ENCODE measurements at places on chromosomes 13 and 19.

- DNase-seq = peak; percentile 74
Observed at GRCh38 chr19:32041681-32042292, 303.6 kb upstream of the ZNF507 start.

GRCh38 chr13:24161010-24161775, 673 bp downstream of the SPATA13 start:
- no peak for DNase-seq

- peak; percentile 87 for DNase-seq
Observed at GRCh38 chr19:6519289-6519688, 11.5 kb upstream of the TNFSF9 start.

DNA sequence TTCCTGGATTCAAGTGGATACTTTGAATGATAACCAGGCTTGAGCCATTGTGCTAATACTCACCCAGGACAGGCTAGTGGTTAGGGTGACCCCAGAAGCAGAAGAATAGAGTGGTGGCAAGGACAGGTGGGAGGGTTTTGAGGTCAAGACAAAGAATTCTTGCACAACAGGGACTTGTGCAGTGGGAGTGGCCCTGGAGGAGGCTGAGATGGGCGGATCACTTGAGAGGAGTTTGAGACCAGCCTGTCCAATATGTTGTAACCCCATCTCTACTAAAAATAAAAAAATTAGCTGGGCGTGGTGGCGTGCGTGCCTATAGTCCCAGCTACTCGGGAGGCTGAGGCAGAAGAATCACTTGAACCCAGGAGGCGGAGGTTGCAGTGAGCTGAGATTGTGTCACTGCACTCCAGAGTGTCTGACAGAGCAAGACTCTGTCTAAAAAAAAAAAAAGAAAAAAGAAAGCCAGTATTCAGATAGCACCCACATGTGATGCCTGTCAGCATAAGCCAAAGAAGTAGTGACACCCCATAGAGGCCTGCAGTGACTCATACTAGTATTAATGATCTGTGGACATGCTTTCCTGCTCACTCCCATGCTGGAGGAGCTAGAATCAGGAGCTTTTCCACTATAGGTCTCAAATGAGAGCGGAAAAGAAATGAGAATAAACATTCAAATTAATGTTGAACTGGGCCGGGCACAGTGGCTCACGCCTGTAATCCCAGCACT, 78.7 kb downstream of the RNF17 start:
- DNase-seq = no peak

GRCh38 chr13:111119966-111120365, 4.9 kb downstream of the ARHGEF7 start:
- DNase-seq = no peak

- no peak for DNase-seq
Observed at GRCh38 chr13:99450416-99450815, 50.9 kb upstream of the TM9SF2 start.

DNA sequence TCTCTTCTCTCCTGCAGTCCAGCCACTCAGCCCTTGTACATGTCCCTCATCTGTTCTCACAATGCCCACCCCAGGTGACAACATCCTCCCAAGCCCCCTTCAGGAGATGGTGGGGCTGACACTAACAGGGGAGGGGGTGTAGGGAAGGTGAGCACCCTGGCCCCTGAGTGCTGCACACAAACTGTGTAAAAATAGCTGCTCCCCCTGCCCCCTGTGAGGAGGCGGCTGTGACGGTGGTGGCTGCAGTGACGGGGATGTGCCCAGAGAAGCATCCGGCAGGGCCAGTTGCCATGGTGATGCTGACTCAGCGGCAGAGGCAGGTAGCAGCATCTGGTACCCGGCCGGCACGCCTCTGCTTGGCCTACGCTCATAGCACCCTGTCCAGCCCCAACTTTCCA, 13.0 kb upstream of the JUND start:
- no peak for DNase-seq

GRCh38 chr13:78129359-78129758, 210.7 kb upstream of the EDNRB start:
- DNase-seq = no peak

DNA sequence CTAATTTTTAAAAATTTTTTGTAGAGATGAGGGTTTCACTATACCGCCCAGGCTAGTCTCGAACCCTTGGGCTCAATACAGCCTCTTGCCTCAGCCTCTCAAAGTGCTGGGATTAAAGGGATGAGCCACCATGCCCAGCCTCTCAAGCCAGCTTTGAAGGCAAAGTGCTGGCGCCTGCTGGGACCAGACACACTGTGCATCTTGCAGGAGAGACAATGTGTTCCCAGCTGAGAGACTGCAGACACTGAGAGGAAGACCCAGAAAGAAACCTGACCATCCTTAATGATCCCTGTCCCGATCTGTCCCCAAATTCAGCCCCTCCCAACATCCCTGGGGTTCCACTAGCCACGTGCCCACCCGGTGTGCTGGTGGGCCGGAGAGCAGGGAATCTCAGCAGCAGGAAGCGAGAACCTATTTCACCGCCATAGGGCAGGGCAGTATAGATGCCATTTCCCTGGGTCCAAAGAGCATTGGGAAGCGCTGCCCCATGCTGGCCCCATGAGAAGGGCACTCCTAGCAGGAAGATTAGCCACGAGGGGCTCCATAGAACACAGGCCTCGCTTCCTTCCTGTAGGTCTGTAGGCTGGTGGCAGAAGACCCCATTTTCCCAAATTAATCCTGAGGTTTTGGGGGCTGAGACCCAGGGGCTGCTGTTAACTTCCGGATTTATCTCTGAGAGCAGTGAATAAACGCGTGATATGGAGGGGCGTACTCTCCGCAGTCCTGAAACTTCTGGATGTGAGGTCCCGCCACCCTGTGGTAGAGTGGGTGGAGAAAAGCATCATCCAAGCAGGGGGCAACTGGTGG, 968 bp downstream of the RAVER1 start:
- DNase-seq = no peak

DNA sequence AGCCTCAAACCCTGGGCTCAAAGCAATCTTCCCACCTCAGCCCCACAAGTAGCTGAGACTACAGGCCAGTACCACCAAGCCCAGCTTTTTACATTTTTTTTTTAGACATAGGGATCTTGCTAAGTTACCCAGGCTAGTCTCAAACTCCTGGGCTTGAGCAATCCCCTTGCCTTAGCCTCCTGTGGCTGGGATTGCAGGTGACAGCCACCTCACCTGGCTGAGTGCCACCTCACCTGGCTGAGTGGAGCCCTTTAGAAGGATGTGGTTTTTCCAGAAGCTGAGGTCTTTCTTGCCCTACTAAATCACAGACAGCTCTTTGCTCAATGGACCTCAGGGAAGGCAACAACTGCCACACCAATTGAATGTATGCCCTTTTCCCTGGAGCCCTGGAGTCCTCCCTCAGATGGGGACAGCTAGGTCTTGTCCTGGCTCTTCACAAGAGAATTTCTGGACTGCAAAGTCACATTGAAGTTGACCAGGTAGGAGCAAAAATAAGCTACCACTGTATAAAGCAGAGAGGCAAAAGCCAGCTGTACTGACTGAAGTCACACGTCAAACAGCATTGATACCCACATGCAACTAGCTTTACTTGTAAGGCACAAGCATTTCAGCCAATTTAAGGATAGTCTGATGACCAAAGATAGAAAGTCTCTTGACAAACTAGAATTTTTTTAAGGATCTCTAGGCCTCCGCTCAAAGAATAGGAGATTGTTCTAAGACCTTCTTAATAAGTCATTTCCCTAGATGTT, 14.0 kb downstream of the PDX1 start:
- DNase-seq = no peak

- peak; percentile 89 for DNase-seq
Observed at GRCh38 chr19:51366389-51367254, 434 bp upstream of the ETFB start.

DNA sequence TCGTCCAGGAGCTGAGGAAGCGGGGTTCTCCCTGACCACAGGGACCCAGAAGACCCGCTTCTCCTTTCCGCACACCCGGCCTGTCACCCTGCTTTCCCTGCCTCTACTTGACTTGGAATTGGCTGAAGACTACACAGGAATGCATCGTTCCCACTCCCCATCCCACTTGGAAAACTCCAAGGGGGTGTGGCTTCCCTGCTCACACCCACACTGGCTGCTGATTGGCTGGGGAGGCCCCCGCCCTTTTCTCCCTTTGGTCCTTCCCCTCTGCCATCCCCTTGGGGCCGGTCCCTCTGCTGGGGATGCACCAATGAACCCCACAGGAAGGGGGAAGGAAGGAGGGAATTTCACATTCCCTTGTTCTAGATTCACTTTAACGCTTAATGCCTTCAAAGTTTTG, 18.9 kb downstream of the VASP start:
- DNase-seq = peak; percentile 33

- DNase-seq = no peak
Observed at GRCh38 chr13:79070343-79070974, 335.6 kb downstream of the RBM26 start.

- DNase-seq = no peak
Observed at GRCh38 chr19:9498183-9498902, at the start of gene ZNF560. Gene ZNF560 (minus strand): TSS chr19:9498616. CDS start chr19:9475313, 23,303 bp downstream.
